Naive thymus-derived CD8-positive, alpha-beta T cell (primary cell): ENCODE measurements at places on chromosomes 2 and 18. TPM values are rescaled to one million over a fixed set of nuclear protein-coding genes. Genes with fewer than 3 reads are reported as not detected.
A peak's percentile ranks its signal among the peaks of the same experiment; 100 is the strongest.

SKOR2 gene
- total RNA-seq, result not detected

TMEM150A gene
- 14.1 TPM for total RNA-seq

PFN4 gene
- not detected for total RNA-seq

ANKRD29 gene
- not detected for total RNA-seq

HOXD13 gene
- total RNA-seq, result not detected

FOXI3 gene
- not detected for total RNA-seq

ADAM23 gene
- total RNA-seq, result not detected

DLX2 gene
- not detected for total RNA-seq

ZSWIM2 gene
- not detected for total RNA-seq

OSBPL6 gene
- total RNA-seq, result not detected

GRCh38 chr18:6257950-6258349, 156.8 kb downstream of the L3MBTL4 start:
- DNase-seq, result no peak

DNA sequence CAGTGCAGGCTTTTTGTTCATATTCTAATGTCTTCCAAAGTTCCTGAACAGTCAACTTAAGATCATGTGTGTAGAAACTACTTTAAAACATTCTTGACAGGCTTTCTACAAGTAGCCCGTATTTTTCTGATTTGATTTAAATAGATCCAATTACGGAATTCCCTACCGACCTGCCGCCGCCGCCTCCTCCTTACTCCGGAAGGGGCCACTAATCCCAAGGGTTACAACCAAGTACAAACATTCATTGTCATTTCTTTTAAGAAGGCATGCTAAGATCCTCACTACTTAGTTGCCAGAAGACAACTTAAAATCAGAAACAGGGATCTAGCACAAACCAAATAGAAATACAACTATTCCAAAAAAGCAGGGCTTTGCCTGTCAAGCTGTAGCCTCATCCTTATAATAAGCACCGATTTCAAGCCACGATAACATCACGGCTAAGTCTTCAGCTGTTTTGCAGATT, 784 bp downstream of the WDR33 start:
- no peak for DNase-seq

GRCh38 chr2:40028792-40029488, 249.9 kb upstream of the THUMPD2 start:
- no peak for DNase-seq

DNA sequence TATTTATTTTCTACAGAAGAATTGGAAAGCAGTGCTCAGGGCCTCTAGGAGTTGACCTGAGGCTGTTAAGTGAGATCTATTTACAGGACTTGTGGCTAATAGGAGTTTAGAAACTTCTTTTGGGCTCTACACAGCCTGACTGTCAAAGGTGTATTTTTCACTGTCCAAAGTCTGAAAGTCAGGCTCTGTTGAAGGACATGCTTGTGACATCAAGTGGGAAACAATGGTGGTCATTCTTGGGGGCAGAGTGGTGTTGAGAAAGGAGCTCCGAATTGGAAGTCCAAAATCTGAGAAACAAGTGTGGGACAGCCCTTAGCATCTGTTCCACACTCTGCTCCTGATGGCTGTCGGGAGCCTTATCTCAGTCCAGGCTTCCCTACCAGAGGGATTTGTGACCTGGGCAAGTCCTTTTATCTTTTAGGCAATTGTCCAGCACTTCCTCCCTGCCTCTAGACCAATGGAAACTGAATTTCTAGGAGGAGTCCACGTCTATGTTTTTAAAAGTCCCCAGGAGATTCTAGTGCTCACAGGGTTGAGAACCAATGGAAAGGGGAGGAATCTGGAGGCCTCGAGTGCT, 76.4 kb downstream of the LIPG start:
- no peak for DNase-seq

- peak; percentile 90 for DNase-seq
Observed at GRCh38 chr2:27683390-27684071, 19.8 kb downstream of the SLC4A1AP start.

GRCh38 chr2:151051574-151052220, 210.0 kb downstream of the RBM43 start:
- DNase-seq, result peak; percentile 35

DNA sequence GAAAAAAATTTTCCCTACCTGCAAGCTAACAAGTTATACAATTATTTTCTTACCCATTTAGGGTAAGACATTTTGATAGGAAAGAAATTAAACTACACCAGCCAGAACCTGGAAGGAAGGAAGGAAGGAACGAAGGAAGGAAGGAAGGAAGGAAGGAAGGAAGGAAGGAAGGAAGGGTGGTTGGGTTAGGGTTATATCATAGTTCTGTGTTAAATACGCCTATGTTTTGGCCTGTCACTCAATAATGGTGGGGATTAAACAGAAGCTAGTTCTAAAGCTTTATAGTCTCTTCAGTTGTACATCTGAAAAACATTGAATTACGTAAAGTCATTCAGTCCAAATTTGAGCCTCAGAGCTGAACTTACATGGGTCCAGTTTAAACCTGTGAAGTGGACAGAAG, 74.9 kb upstream of the DNMT3A start:
- DNase-seq, result no peak

DNA sequence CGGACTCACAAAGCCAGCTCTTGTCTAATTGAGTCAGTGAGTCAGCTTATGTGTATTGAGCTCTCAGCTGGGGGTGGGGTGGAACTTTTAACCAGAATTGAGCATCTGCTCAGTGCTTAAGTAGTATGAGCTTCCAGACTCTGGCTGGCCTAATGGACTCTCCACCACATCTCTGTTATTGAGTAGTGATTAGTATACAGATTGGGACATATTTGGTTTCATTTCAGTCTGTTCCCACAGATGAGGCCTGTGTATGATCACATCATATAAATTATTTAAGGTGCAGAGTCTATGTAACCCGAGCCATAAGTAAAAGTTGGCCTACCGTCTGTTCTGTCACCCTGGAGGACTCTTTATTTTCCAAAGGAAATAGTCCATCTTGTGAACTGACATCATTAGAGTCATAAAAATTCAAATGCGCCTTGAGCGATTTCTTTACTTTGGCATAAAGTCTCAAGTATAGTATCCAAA, 152.1 kb downstream of the THSD7B start:
- DNase-seq, result no peak

GRCh38 chr2:215455958-215456357, 20.1 kb upstream of the FN1 start:
- DNase-seq, result no peak

DNA sequence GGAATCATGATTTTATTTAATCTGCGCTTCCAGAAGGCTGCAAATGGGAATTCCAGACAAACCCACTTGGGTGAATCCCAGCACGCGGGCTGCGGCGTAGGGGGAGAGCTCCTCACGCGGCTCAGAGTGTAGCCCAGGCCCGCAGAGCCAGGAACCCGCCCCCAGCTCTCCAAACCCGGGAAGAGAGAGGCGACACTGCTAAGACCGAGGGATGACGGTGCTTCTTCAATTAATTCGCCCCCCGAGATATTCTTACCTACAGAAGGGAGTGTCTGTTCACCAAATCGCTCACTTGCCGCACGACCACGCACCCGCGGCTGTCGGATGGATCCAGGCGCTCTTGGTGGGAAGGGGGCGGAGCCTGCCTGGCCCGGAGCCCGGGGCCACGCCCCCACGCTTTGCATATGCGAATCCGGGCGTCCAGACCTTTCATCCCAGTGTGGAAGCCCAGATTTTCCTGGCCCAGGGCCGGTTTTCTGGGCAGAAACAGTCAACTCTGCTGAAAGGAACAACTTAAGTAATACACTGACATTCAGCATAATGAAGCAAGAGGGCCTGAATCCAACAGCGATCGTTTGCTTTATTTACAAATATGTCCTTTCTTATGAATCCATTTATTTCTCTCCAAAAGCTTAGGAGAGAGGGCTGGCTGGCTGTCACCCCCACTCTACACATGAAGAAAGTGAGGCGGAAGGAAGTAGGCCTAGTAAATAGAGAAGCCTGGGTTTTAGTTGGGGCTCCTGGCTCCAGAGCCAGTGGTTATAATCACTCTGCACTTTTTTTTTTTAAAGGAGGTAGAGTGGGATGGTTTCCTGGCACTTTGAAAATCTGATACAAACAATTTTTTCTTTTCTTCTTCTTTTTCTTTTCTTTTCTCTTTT, at the start of gene SLC19A3:
SLC19A3 (minus strand) TSS at position 342 of the 881 bp plus-strand sequence. CDS start 15,710 bp downstream, outside the sequence.
- no peak for DNase-seq
